ENCODE measurements at places on chromosomes 3 and 15.
A peak's percentile ranks its signal among the peaks of the same experiment; 100 is the strongest.

GRCh38 chr3:124858275-124858674, 28.9 kb downstream of the ITGB5 start:
- no peak for DNase-seq

DNA sequence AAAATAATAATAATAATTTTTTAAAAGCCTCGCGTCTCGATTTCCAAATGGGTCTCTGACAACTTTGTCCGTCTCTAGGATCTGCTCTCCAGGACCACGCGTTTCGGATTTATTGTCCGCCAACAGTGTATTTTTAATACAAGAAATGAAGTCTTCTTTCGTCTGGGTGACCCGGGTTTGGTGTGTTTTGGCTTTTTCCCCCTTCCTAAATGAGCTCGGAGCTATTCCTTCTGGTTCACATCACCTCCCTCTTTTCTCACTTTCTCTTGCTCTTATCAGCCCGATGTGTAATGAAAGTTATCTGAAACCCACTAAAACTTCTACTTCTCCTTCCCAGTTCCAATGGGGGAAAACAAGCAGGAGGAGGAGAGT, 516.7 kb downstream of the MECOM start:
- DNase-seq: no peak

- DNase-seq: no peak
Measured at GRCh38 chr3:197737749-197738462, 1.2 kb upstream of the RUBCN start.

GRCh38 chr3:190320594-190321362, 1.5 kb downstream of the CLDN1 start:
- DNase-seq: no peak

DNA sequence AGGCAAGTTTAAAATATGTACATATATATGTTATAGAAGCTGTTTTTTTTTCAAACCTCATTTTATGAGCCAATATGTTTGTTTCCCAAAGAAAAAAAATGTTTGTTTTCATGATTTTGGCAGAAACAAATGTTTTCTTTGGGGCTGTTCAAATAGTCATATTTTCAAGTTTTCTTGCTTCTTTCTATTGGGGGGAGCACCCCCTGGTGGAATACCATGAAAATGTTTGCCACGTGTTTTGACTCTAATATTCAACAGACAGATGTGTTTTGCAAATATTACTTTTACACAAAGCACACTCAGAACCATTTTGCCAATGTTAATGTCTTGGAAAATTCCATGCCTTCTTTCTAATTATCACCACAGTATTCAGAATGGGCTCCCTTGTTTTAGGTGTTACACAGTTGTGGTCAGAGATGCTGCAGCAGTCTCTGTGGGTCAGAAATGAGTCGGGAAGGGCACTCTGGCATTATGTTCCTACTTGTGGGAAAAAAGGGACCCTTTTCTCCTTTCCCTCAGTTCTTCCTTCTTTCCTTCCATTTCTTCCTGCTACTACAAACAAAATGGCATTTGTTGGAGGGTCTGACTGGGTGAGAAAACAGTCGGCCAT, 817.0 kb downstream of the TUSC7 start:
- DNase-seq: no peak

- no peak for DNase-seq
Measured at GRCh38 chr3:30934208-30934550, 39.7 kb upstream of the GADL1 start.

DNA sequence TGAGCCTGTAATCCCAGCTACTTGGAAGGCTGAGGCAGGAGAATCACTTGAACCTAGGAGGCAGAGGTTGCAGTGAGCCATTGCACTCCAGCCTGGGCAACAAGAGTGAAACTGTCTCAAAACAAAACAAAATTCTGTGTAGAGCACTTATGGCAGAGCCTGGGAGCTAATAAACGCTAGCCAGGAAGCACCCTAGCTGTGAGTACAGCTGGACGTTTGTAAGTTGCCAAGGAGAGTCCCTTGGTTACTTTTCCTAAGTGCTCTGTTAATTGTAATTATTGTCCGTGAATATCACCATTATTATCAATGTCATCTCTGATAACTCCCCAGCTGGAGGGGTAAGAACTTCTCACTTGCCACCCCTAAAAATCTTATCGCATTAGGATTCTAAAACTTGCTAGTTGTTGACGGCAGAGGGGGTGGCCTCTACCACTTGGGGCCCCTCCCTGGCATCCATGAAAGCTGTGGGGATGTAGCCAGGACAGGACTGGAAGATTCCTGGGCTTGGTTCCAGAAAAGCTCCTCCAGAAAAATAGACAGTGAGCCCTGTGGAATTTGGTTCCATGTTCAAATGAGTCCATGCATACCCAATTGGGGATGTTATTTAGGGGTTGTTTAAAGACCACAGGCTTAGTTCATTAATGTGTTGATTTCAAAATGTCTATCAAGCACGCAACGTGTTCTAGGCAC, 9.9 kb upstream of the KLHL25 start:
- no peak for DNase-seq

DNA sequence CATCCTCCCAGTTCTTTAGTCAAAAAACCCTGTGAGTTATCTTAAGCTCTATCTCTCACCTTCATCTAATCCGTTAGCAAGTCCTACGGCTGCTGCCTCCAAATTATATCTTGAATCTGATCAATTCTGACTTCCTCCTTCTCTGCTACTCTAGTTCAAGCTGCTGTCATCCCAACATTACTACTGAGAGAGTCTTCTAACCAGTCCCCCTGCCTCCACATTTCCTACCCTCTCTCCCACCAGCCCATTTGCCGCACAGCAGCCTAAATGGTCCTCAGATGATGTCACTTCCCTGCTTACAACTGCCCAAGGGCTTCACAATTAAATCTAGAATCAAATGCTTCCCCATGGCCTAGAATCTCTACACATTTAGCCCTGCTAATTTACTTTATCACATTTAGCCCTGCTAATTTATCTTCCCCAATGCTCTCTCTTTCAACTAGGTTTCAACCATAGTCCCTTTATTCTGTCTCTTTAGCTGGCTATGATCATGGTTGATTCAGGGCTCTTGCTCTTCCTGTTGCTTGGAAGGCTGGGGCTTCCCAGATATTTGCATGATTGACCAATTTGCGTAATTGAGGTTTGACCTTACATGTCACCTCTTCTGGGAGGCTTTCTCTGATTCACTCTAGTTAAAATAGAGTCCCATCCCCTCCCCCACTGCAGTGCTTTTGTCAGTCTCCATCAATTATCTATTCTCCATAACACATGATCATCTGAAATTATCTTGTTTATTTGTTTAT, 11.0 kb upstream of the ARL14 start:
- DNase-seq: no peak

- no peak for DNase-seq
Measured at GRCh38 chr15:76939715-76940114, 8.2 kb downstream of the RCN2 start.

- peak; percentile 96 for DNase-seq
Measured at GRCh38 chr3:131381445-131382291, at the start of gene NUDT16. Gene NUDT16, plus strand, starts transcription at chr3:131381774. Its CDS starts 31 bp downstream, at chr3:131381805.

- DNase-seq: no peak
Measured at GRCh38 chr3:134366928-134367811, 7.1 kb downstream of the AMOTL2 start.

DNA sequence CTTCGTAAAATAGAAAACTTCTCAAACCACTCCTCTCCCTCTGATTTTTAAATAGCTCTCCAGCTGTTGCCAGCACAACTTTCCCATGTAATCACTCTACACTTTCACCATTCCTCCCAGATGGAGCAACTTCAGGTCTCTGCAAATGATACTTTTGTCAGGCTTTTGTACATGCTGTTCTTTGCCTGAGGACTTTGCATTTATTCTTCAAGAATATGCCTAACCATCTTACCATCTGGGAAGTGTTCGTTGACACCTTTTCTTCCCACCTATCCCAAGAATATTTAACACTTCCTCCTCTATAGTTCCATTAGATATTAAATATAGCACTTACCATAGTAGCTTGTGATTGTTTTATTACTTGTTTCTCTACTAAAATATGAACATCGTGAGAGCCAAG, 703.7 kb downstream of the CADM2 start:
- DNase-seq: no peak

GRCh38 chr15:97168704-97169475, 791.6 kb upstream of the ARRDC4 start:
- no peak for DNase-seq

DNA sequence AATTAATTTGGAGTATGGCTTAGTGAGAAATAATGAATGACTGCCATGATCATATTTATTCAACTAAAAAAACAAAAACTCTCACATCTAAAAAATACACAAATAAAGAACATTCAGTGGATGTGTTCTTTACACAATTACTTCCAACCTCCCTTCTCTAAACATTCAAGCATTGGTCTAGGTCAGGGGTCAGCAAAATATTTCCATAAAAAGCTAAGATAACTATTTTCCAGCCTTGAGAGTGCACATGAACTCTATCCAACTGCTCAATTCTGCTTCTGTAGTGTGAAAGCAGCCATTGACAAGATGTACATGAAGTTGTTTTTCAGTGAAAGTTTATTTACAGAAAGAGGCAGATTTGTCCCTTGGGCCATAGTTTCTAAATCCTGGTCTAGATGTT, 406.3 kb downstream of the MAGI1 start:
- DNase-seq: no peak

- DNase-seq: no peak
Measured at GRCh38 chr3:157166561-157166960, 6.6 kb upstream of the CCNL1 start.

DNA sequence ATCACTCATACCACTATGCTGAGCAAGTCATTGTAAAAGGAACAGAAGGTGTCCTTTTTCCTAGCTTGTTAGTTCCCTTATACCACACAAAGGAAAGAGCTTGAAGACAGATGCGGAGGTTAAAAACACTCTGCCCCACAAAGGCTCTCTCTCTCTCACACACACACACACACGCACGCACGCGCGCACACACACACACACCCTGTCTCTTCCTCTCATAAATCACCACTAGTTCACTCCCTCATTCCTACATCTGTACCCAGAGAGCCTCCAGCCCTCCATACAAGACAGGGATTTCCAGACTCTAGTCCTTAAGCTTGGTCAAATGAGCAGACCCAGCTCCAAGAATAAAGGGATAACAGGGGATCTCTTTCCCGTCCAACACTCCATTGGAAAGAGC, 120.1 kb upstream of the THBS1 start:
- no peak for DNase-seq
